ENCODE measurements at places on chromosomes 3 and 15.

DNA sequence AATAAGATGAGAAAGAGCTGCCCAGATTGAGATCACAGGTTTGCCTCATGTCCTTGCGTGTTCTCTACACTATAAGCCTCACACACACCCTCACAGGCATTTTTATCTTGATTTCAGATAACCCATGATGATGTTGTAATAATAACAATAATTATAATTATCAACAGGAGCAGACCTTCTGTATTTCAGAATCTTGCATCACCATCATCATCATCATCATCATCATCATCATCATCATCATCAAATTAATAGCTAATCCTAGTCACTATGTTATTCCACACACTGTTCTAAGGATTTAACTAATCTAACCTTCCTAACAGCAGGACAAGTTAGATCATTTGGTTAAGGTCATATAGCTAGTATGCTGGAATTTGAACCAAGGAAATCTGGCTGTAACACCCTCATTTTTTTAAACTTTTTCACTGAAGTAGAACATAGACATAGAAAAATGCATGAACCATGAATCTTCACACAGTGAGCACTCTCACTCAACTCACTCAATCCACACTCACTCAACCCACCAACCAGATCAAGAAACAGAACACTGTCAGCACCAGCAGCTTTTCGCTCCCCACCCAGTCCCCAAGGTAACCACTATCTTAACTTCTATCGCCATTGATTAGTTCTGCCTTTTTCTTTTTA is 1.8 kb upstream of the SH2D7 start:
- no peak for DNase-seq

DNA sequence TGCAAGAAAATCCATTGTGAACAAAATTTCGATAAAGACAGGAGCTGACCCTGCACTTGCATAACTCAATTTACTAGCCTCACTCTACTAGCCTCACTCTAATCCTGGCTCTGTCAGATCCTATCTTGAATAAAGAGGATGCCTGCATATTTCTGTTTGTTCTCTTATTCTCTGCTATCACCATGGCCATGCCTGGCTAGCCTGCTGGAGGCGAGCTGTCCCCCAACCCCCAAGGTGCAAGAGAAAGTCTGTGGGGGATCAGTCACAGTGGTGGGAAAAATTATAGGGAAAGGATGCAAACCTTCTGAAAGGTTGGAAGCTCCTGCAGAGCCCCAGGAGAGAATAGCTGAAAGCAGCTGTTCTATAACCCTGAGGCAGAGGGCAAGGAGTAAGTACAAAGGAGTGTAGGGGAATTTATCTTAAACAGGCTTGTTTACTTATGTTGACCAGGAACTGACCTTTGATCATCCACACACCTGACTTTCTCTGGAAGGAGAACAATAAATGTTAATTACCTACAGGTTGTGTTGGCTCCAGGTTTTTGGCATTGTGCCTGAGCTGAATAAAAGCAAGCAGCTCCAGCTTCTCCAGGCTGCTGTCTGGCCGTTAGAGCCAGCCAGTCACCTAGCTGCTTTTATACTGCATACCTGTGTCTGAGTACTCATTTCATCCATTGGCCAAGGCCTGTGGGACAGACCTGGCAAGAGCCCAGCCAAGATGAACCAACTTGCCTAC is 137.7 kb upstream of the RASGRP1 start:
- no peak for DNase-seq

DNA sequence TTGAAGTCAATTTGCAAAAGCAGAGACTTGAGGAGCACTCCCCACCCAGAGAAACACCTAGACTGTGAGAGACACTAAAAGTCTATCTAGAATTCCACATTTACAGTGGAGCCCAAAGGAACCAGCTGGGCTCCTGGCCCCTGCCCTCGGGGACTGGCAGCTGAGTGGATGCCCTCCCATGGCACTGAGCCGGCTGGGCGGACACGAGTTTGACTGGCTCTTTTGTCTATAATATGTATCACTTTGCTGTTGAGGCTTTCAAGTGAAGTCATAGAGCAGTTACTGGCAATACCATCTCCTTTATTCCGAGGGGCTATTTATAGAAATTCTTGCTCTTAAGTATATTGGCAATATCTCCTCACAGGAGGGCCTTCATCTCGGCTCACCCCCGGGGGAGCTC is 65.8 kb upstream of the TNFAIP8L3 start:
- DNase-seq: no peak

DNA sequence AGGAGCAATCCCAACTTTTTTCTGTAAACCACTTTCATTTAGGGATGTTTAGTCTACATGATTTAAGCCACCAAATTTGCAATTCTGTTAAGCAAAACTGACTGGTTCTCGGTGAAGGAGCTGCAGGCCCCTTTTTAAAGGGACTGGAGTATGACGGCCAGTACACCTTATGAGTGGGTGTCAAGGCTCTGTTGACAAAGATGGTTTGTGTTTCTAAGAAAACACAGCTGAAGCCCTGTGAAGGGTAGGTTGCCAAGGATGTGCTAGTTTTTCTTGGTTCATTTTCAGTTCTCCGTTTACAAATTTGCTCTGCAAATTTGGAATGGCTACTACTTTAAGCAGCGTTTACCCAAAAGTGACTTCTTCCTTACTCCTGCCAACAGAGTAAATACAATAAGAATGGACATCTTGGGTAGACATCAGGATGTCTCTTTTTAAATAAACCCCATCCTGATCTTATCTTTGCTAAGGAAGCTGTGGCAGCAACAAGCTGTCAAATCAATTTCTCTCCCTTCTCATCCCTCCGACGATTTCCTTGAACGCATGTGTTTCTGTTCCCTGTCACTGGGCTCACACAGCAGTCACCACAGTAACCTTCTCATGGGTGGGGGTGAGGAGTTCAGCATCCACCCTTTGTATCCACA is 58.2 kb upstream of the CMTM8 start:
- no peak for DNase-seq

GRCh38 chr3:33165372-33165771 is 51.6 kb downstream of the CRTAP start:
- no peak for DNase-seq

- DNase-seq: no peak
Measured at GRCh38 chr15:39473298-39473947, 107.5 kb upstream of the THBS1 start.

DNA sequence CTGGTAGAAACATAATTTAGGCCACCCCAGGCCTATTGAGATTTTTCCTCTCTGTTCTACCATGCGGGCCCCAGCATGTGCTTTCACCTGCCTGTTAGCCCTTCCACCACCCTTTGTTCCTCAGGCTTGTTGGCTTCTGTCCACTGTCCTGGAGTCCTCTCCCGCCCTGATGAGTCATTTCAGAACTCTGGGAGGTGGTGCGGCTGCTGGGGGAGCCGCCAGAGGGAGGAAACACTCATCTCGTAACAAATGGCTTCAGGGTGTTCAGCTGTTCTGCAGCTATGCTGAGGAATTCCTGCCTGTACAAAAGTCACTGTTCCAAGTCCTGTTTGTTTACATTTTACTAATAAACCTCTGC is 36.3 kb downstream of the LRTM1 start:
- DNase-seq: peak; percentile 99

Measured in astrocyte of the spinal cord (primary cell).